ENCODE measurements at places on chromosomes 2 and 18. TPM values are rescaled to one million over a fixed set of nuclear protein-coding genes. Genes with fewer than 3 reads are reported as not detected.

VWA3B gene
- not detected for total RNA-seq

TNFRSF11A gene
- total RNA-seq: 0.16 TPM

GRCh38 chr2:183250061-183250460 is 125.8 kb downstream of the NUP35 start:
- no peaks in the 10 kb centered on the region for H3K4me1 ChIP-seq
- H3K27me3 ChIP-seq: no peaks in the 10 kb centered on the region
- H3K27ac ChIP-seq: no peak overlapping the region
- no peak overlapping the region for H3K4me3 ChIP-seq
- no peaks in the 10 kb centered on the region for H3K36me3 ChIP-seq

GRCh38 chr18:42351455-42351854 is 396.4 kb downstream of the PIK3C3 start:
- H3K36me3 ChIP-seq: no peaks in the 10 kb centered on the region
- H3K27ac ChIP-seq: no peak overlapping the region
- no peak for DNase-seq
- no peaks in the 10 kb centered on the region for H3K27me3 ChIP-seq
- no peaks in the 10 kb centered on the region for H3K4me1 ChIP-seq

SAG gene
- not detected for total RNA-seq

DNA sequence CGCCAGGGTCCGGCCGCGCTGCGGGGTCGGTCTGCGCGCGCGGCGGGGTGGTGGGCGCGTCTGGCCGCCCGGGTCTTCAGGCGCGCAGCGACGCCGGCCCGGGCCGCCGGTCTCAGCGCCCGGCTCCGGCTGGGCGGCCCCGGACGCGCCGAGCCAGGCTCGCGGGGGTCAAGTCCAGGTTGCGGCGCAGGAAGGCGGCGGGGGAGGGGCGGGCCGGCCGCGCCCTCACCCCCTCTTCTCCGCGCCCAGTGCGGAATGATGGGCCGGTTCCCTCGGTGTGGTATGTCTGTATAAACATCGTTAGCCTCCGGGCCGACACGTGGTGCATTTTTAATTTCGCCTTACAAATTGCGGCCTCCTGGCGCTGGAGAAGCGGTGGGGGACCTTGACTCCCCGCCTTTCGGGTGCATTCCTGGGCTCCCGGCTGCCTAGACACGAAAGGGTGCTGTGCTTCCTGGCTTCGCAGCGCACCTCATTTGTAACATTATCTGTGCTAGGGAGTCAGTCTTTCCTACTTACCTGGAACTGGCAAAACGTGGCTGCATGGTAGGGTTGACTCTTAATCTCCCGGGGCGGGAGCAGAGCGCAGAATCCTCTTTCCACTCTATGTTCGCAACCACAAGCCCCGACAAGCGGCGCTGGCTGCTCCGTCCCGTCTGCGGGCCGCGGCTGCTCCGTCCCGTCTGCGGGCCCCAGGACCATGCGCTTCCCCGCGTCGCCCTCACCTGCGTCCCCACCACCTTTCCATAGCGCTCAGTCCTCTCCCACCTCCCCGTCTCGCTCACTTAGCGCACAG is 69.0 kb downstream of the CTAGE1 start:
- H3K4me3 ChIP-seq: peak overlapping the region; percentile 44
- peaks cover 12% of the 10 kb centered on the region for H3K4me1 ChIP-seq
- no peaks in the 10 kb centered on the region for H3K36me3 ChIP-seq
- no peaks in the 10 kb centered on the region for H3K27me3 ChIP-seq
- H3K27ac ChIP-seq: no peak overlapping the region

GRCh38 chr2:41691561-41691960 is 356.3 kb upstream of the PKDCC start:
- H3K27me3 ChIP-seq: peaks cover 2% of the 10 kb centered on the region
- H3K4me1 ChIP-seq: no peaks in the 10 kb centered on the region
- H3K27ac ChIP-seq: no peak overlapping the region
- DNase-seq: no peak

DNA sequence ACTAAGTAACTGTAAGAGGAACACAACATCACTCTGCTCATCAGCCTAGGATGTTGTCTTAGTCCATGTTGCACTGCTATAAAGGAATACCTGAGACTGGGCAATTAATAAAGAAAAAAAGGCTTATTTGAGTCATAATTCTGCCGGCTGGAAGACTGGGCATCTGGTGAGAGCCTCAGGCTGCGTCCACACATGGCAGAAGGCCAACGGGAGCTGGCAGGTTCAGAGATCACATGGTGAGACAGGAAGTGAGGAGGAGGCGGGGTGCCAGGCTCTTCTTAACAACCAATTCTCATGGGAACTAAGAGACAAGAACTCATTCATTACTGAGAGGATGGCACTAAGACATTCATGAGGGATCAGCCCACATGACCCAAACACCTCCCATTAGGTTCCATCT is 46.8 kb downstream of the EPG5 start:
- H3K4me1 ChIP-seq: no peaks in the 10 kb centered on the region
- H3K27ac ChIP-seq: no peak overlapping the region
- DNase-seq: no peak
- H3K4me3 ChIP-seq: no peak overlapping the region

GRCh38 chr18:49886891-49887764 is 73.8 kb upstream of the ACAA2 start:
- no peak overlapping the region for H3K4me3 ChIP-seq
- H3K27ac ChIP-seq: no peak overlapping the region
- no peaks in the 10 kb centered on the region for H3K27me3 ChIP-seq
- DNase-seq: no peak
- H3K4me1 ChIP-seq: no peaks in the 10 kb centered on the region

GRCh38 chr2:215277944-215278343 is 33.9 kb upstream of the ATIC start:
- H3K27me3 ChIP-seq: no peaks in the 10 kb centered on the region
- H3K4me1 ChIP-seq: no peaks in the 10 kb centered on the region
- H3K36me3 ChIP-seq: no peaks in the 10 kb centered on the region
- no peak for DNase-seq

DNA sequence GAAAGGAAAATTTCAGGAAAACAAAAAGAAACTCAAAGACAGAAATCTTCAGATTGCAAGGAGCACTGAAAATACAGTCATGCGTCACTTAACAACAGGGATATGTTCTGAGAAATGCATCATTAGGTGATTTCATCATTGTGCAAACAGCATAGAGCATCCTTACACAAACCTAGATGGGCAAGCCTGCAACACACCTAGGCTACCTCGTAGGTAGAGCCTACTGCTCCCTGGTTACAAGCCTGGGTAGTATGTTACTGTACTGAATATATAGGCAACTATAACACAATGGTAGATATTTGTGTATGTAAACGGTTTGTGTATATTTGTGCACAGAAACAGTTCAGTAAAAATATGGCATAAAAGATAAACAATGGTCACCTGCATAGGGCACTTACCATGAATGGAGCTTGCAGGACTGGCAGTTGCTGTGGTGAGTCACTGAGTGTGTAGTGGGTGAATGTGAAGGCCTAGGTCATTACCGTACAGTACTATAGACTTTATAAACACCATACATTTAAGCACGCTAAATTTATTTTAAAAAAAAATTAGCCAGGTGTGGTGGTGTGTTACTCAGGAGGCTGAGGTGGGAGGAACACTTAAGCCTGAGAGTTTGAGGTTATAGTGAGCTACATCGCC is 33.4 kb downstream of the SFXN5 start:
- peaks cover 13% of the 10 kb centered on the region for H3K4me1 ChIP-seq
- H3K36me3 ChIP-seq: no peaks in the 10 kb centered on the region
- no peak for DNase-seq
- H3K4me3 ChIP-seq: no peak overlapping the region
- H3K27me3 ChIP-seq: no peaks in the 10 kb centered on the region

GRCh38 chr18:74069178-74070050 is 78.2 kb downstream of the FBXO15 start:
- no peak overlapping the region for H3K27ac ChIP-seq
- no peak for DNase-seq
- no peaks in the 10 kb centered on the region for H3K36me3 ChIP-seq
- no peaks in the 10 kb centered on the region for H3K27me3 ChIP-seq
- H3K4me1 ChIP-seq: no peaks in the 10 kb centered on the region

FOXI3 gene
- total RNA-seq: 0.14 TPM

DNA sequence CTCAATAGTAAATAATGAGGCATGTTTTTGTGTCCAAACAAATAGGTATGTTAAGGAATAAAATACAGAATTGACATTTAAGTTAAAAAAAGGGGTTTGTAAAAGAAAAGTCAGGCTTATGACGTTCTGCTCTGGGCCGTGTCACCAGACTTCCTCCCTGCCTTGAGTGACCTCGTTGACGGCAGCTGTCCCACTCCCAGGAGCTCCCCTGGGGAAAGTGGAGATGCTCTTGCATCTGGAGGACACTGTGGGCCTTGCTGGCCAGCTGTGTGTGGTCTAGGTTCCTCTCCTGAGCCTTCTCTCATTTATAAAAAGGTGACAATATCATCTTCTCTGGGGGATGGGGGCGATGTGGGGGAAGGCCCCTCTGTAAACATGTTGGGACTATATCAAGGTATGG is 196.2 kb downstream of the CLIP4 start:
- no peak overlapping the region for H3K27ac ChIP-seq
- H3K27me3 ChIP-seq: no peaks in the 10 kb centered on the region
- no peaks in the 10 kb centered on the region for H3K4me1 ChIP-seq

DNA sequence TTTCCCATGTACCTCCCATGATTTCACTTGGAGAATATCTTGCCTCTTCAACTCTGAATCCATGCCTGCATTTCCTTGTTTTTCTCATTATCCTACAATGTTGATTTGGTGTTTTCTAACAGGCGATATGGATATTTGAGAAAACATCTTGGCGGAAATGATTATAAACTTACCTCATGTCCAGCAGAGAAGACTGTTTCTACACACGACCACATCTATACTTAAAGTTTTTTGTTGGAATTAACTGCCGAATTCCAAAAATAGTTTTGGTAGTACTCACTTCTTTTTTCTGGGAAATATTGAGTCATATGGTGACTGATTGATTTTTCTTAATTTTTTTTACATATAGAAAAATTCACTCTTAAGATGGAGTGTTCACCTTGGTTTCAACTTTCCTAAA is 41.4 kb upstream of the TMEFF2 start:
- no peak overlapping the region for H3K27ac ChIP-seq
- H3K4me3 ChIP-seq: no peak overlapping the region
- H3K36me3 ChIP-seq: no peaks in the 10 kb centered on the region
- H3K27me3 ChIP-seq: no peaks in the 10 kb centered on the region

- H3K4me3 ChIP-seq: no peak overlapping the region
- no peaks in the 10 kb centered on the region for H3K36me3 ChIP-seq
- H3K4me1 ChIP-seq: no peaks in the 10 kb centered on the region
- no peak overlapping the region for H3K27ac ChIP-seq
Measured at GRCh38 chr2:195912079-195912478, 156.6 kb downstream of the DNAH7 start.

- H3K27ac ChIP-seq: no peak overlapping the region
- no peaks in the 10 kb centered on the region for H3K27me3 ChIP-seq
- DNase-seq: no peak
Measured at GRCh38 chr2:6644261-6644660, 221.4 kb downstream of the CMPK2 start.

SLC40A1 gene
- total RNA-seq: 109 TPM

GRCh38 chr2:137997733-137998132 is 33.5 kb downstream of the HNMT start:
- no peaks in the 10 kb centered on the region for H3K4me1 ChIP-seq
- no peak for DNase-seq
- H3K27me3 ChIP-seq: no peaks in the 10 kb centered on the region
- H3K27ac ChIP-seq: no peak overlapping the region
- H3K4me3 ChIP-seq: no peak overlapping the region

GRCh38 chr2:61291851-61292575 is 130.0 kb downstream of the C2orf74 start:
- H3K4me3 ChIP-seq: no peak overlapping the region
- peaks cover 6% of the 10 kb centered on the region for H3K4me1 ChIP-seq

DNA sequence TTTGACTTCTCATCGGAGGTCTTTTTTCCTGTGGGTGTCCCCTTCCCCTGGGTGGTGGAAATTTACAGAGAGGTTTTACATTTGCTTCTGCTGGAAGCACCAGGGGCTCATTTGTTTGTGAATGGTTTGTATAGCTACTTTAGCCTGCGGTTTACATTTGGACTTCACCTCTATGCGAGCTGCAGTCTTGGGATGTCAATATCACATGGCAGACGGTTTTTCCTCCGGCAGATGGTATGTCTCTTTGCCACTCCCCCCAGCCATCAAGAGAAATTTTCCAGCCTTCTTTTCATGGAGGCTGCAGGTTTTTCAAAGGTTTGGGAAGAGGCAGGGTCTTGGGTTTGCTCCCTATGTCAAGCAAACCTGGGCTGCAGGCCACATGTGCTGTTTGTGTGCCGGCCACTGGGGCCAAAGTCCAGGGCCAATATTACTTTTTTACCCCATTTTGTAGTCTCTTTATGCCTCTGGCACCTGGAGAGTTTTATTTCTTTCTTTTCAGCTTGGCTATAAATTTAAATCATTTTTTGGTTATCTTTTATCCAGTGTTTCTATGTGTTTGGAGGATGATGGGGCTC is 23.9 kb upstream of the BOD1L2 start:
- no peaks in the 10 kb centered on the region for H3K36me3 ChIP-seq
- no peak overlapping the region for H3K27ac ChIP-seq
- DNase-seq: no peak

NXPH2 gene
- total RNA-seq: not detected

LIPG gene
- 87.5 TPM for total RNA-seq

TMSB10 gene
- total RNA-seq: 1,258 TPM

DYNAP gene
- not detected for total RNA-seq

DNA sequence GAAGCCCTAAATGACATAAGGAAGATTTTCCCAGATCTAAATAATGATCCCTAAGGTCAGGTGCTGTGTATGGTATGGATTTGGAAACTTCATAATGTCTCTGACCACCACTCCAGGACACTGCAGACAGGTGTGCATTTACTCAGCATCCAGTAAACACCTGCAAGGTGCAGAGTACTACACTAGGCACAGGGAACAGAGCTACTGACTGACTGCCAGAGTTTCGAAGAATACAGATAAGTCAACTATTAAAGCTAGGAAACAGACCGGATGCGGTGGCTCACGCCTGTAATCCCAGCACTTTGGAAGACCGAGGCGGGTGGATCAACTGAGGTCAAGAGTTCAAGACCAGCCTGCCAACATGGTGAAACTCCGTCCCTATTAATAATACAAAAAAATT is 65.0 kb downstream of the ATP8B1 start:
- DNase-seq: no peak
- no peaks in the 10 kb centered on the region for H3K4me1 ChIP-seq
- no peaks in the 10 kb centered on the region for H3K36me3 ChIP-seq
- no peaks in the 10 kb centered on the region for H3K27me3 ChIP-seq
- no peak overlapping the region for H3K4me3 ChIP-seq

DNA sequence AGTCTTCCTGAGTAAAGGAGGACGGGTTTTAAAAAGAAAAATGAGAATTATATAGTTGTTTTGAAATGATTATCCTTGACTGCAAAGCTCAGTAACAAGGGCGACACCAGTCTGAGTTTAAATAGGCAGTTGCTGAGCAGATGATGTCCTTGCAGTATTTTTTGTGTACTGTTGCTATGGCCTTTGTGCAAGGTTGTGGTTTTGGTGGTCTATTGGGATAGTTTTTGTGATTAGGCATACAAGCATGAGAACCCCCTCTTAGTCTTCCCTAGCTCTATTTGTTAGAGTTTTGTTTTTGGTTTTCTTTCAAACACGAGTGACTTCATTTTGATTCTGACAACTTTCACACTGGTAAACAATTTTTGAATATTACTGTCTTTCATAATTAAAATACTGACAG is 64.1 kb downstream of the TAF4B start:
- no peak overlapping the region for H3K4me3 ChIP-seq
- H3K27ac ChIP-seq: no peak overlapping the region
- no peaks in the 10 kb centered on the region for H3K4me1 ChIP-seq
- H3K27me3 ChIP-seq: no peaks in the 10 kb centered on the region

Data from Caco-2 (cell line).